ENCODE measurements at places on chromosomes 1 and 21.

- peak; percentile 15 for DNase-seq
Measured at GRCh38 chr1:160954158-160955104, at the start of gene ITLN2. ITLN2 (minus strand) TSS chr1:160954809; CDS start chr1:160954741, 68 bp downstream.

DNA sequence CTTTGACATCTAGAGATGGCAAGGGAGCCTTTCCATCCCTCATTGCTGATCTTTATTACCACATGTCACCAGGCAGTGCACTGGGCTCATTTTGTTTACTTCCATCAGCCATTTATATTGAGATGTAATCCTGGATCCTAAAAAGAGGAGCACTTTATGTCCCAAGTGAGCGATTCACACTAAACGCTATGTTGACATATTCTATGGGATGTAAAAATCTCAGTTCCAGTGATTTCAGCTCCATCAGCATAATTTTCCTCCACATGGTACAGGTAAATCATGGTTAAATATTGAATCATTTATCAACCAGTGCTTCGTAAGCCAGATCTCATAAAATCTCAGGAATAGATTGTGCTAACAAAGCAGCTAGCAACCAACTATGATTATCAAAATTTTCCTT is 634.8 kb upstream of the PLXNA2 start:
- no peak for DNase-seq

DNA sequence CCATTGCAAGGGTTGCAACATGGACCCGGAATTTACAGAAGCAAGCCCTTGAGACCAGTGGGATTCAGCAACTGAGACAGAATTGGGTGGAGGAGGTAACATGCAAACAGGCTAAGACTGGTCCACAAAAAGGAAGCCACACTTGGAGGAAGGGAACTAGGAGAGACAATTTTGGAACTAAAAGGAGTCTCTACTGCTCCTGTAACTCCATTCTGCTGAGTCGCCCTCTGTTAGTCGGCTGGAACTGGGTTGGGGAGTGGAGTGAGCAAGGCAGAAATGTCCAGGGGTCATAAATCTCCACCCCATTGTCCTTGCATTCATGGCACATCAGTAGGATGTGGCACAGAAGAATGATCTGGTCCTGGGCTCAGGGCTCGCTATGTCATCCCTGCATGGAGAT is 5.1 kb downstream of the LAMB3 start:
- no peak for DNase-seq

GRCh38 chr1:38817267-38818174 is 42.1 kb downstream of the RRAGC start:
- peak; percentile 34 for DNase-seq

DNA sequence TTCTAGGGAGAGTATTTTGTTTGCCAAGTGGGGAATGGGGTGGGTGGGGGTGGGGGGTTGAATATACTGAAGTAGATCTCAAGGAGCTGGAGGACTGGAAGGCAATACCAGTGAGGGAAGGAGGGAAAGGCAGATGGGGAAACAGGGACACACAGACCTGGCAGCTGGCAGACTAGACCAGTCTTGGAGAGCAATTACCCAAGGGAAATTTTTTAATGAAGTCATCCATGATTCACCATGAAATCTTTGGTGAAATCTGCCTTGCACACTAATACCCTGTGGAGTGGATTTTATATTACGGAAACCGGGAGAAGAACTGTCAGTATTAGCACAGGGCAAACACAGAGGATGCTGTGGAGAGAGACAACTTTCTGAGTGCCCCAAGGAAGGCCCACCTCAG is 29.7 kb upstream of the MARK1 start:
- no peak for DNase-seq

DNA sequence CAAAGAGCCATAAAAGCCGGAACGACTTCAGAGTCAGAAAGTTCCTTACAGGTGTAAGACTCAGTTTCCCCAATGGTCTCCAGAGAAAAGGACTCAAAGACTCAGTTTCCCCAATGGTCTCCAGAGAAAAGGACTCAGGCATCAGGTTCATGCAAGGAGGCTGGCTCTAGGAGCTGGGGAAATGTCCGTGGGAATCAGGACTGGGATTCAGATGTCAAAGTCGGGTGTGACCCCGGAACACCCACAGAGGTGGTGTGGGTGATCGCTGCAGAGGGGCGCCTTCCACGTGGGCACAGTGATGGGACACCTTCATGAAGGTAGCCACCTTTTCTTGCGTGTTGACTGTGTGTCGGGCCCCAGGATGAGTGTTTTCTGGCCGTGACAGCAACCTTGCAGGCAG is 340.8 kb downstream of the NPHP4 start:
- DNase-seq, result no peak

DNA sequence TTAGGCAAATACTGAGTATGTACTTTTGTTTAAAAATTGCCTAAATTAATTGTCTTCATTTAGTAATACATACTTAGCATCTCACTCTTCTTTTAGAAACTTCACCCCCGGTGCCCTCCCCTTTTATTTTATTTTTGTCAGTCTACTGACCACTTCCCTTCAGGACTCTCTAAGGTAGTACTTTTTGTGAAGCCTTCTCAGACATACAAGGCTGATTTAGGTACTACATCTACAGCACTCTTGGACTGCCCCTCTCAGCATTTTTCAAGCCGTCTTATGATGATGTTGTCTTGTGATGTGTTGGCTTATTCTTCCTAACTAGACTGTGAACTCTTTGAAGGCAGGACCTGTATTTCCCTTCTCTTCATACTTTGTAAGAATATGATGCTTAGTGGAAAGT is 24.7 kb downstream of the RPS6KC1 start:
- DNase-seq, result no peak

DNA sequence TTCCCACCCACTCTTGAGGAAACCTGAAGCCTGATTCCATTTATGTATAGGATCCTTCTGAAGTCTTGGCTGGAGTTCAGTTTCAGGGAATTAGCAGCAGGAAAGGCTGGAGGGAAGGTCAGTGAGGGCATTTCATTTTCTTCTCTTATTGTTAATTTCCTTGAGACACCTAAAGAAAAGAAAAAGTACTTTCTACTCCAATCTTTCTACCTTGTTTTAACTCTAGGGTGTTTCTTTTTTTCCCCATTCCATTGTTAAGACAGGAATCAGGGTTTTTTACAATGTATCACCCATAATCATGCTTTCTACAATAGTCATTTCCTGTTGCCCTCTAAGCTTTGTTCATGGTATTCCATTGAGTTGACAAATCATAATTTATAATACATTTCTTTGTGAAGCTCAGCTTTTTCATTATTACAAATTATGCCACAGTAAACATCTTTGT is 27.4 kb downstream of the SNRPE start:
- DNase-seq, result no peak

DNA sequence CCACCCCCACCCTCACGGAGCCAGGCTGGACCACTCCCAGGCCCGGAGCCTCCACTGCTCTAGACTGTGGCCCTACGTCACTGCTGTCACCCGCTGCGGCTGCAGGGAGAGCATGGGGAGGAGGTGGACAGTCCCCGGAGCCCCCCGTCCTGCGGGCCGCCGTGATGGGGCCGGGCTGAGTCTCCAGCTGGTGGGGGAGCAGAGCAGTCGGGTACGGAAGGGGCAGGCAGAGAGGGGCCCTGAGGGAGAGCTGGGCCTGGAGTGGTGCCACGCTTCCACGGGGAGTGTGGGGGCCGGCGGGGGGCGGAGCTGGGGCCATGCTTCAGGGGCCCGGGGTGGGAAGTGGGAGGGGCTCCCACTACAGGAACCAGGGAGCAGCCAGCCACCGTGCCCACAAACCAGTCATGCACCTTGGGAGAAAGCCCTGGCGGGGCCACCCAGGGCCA is 98.9 kb upstream of the KCNK1 start:
- DNase-seq, result no peak

DNA sequence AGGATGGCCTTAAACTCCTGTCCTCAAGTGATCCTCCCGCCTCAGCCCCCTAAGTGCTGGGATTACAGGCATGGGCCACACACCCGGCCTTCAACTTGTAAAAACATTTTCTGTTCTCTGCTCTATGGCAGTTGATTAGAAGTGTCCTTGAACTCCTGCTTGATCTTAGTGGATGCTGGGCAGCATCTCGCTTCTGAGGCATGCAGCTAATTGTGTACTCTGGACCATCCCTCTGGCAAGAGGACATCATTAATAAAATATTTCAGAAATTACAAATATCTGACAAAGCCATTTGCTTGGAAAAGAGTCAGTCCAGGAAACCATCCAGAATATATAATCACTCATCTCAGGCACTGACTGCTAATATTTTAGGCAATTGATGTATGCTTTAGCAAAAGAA is 8.1 kb downstream of the NGF start:
- no peak for DNase-seq

DNA sequence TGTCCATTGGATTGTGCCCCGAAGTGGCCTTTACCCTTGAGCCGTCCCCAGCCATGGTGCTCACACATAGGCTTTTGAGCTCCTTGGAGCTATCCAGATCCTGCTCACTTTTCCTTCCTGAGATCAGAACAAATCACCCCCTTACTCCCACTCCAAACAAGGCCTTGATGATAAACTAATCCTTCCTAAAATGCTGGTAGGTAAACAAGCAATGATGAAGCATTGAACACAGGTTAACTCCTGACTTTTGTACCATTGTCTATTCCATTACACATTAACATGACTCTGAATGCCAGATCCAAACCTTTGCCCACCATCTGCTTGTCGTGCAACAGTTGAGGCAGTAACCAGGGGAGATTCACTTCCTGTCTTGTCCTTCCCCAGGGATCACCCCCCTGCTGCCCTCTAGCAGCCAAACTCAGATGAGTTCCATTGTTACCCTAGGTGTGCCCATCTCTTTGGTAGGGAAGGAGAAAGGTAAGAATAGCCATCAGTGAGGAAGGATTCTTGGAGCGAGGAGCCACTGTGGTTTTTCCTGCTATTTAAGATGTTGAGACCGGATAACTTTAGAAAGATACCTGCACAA is 79.5 kb upstream of the DNAJC6 start:
- no peak for DNase-seq

- DNase-seq, result peak; percentile 72
Measured at GRCh38 chr1:10295481-10296085, 85.2 kb downstream of the KIF1B start.

- no peak for DNase-seq
Measured at GRCh38 chr1:97567000-97567749, 353.7 kb downstream of the DPYD start.

- DNase-seq, result no peak
Measured at GRCh38 chr1:185823467-185823866, 89.3 kb downstream of the HMCN1 start.

DNA sequence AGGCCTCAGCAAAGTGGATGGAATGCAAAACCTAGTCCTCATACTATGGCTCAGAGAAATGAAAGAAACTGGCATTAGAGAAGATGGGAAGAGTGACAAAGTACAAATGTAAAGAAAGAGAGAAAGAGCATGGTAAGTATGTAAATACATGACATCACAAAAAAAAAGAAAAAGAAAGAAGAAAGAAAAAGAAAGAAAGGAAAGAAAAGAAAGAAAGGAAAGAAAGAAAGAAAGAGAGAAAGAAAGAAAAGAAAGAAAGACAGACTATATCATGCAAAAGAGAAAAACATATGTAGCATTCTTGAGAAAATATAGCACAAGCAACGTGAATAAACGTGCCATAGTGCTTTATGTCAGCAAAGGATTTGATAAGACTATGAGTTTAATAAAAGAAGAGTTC is 76.1 kb upstream of the CACHD1 start:
- no peak for DNase-seq

DNA sequence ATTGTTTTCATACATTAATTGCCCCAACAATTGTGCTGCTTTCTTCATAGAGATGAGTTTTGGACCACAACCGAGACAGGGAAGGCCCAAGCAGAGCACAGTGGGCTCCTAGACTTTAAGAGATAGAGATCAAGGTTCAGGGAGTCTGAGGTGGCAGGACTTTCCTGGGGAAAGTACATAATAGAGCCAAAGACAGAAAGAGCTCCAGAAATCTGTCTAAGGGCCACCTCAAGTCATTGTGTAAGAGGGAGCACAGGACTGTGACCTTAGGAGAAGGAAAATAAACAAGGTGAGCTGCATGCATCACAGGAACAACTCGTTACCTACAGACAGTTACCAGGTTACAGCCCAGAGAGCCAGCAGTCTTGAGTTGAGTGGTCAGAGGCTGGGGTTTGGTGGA is 41.3 kb upstream of the CR2 start:
- no peak for DNase-seq

- no peak for DNase-seq
Measured at GRCh38 chr1:162422662-162423375, 10.9 kb upstream of the SH2D1B start.

DNA sequence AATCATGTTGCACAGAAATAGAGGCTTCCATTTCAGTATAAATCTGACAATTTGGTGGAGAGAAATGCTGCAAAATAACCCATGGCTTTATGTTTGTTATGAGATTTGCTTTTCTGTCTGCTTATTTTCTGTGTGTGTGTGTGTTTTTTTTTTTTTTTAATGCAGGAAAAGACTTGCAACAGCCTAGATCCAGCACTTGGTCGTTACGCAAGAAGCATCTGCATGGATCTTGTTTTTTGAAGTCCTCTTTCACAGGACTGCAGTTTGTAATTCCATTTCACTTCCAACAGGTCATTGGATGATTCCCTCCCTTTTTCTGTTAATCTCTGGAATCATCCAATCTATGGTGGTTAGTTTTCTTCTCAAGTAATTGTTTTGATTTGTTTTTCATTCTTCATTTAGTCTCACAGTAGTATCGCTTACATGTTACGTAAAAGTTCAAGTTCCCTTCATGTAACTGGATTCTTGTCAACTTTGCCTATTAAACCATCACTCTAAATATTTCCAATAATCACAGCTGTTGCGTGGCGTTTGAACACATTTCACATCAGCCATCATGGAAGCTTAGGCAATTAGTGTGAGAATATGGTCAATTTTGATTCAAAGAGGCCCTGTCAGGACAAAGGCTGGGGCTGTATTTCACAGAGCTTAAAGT is 312.9 kb downstream of the NFIA start:
- DNase-seq, result no peak

DNA sequence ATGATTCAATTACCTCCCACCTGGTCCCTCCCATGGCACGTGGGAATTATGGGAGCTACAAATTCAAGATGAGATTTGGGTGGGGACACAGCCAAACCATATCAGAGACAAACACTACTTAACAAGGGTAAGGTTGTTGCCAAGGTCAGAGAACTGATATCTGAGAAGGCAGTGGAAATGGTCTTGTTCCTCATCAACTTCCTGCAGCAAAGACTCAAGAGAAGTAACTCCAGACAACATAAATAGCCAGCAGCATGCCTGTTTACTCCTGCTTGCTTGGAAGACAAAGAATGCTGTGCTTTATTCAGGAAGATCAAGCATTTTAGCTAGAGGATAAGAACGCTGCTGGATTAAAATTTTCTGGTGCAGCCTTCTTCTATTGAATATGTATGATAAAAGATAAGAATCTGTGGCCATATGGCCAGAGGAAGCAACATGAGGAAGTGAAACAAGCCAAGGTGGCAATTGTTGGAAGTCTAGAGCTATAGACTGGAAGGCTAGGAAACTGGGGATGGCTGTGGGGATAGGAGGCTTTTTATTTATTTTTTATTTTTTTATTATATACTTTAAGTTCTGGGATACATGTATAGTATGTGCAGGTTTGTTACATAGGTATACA is 36.4 kb downstream of the DDAH1 start:
- DNase-seq, result no peak

DNA sequence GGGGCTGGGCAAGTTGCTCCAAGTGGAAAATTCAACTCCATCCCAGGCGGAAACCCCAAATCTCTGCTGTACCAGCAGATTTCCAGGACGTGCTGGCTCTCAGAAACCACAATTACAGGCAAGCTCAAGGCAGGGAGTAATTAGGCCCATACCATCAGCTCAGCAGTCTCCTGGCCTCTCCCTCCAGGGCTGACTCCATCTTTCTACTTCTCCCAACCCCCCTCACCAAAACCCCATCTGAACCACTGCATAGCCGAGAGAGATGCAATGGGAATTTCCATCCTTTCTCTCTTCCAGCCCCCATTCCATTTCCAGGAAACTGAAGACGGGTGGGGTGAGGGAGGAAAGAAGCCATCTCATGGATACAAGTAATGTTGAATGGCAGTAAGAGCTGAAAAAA is 41.2 kb downstream of the ARHGEF11 start:
- DNase-seq, result no peak
